CD4-positive, alpha-beta T cell treated with Interleukin-4 for 1 hour (primary cell): ENCODE measurements at places on chromosomes 16 and 17.

DNA sequence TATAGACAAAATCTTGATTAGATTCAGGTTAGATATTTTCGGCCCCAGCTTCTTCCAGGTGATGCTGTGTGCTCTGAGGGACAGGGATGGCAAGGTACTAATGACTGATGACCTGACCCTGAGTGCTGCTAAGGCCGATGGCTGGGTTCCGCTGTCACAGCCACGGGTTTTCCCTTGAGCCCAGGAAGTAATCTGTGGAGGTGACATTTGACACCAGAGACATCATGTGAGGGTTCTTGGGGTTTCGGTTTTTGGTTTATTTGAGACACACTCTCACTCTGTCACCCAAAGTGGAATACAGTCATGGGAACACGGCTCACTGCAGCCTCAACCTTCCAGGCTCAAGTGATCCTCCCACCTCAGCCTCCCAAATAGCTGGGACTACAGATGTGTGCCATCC, 9.8 kb downstream of the OTOP3 start:
- no peak for DNase-seq

- DNase-seq = no peak
Measured at GRCh38 chr17:32596628-32597027, 109.8 kb downstream of the CDK5R1 start.

DNA sequence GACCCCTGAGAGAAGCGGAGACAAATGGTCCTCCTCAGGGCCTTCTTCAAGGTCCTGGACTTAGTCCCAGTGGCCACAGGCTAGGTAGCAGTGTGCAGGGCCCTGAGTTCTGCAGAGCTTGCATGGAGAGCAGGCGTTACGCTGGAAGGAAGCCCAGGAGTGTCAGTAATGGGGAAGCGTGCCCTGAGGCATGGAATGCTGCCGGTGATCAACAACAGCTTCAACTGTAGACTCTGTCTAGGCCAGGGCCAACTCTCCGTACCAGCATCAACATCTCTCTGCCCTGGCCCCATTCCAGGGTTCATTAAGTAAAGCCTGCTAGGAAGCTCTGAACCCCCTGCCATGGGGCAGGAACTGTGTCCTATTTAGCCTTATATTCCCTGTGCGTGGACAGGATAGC, 568 bp upstream of the TNK1 start:
- no peak for DNase-seq

- no peak for DNase-seq
Measured at GRCh38 chr17:57838857-57839570, 10.8 kb downstream of the MRPS23 start.

DNA sequence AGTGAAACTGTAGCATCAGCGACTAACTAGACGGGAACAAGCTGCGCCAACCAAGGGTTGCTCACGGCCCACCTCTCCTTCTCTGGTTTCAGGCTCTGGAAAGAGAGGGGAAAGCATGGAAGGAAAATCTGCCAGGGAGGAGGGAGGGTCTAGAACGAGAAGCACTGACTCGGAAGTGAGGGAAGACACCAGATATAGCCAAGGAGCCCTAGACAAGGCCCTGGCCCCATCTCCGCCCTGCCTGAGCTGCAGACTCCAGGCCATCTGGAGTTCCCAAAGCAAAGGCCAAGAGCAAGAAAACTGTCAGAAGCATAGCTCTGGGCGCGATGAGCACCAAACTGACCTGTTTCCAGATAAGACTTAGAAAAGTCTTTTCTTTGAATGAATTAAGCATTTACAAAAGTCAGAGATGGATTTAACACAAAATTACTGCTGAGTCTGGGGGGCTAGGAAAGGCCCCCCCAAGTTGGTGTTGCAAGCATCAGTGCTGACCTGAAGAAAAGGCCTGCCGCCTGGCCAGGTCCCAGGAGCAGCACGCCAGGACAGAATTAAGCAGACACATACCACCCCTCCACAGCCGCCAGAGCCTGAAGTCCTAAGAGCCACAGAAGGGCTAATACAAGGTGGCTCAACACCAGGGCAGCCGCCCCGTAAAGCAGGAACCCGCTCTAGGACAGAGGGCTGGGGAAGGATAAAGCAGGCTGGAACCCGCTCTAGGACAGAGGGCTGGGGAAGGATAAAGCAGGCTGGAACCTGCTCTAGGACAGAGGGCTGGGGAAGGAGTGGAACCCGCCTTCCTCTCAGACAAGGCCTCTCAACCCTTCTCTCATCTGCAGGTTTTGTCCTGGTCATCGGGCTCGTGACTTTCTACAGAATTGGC, 20.7 kb downstream of the TMEM204 start:
- no peak for DNase-seq

GRCh38 chr17:5621026-5621425, 36.7 kb upstream of the NLRP1 start:
- no peak for DNase-seq

DNA sequence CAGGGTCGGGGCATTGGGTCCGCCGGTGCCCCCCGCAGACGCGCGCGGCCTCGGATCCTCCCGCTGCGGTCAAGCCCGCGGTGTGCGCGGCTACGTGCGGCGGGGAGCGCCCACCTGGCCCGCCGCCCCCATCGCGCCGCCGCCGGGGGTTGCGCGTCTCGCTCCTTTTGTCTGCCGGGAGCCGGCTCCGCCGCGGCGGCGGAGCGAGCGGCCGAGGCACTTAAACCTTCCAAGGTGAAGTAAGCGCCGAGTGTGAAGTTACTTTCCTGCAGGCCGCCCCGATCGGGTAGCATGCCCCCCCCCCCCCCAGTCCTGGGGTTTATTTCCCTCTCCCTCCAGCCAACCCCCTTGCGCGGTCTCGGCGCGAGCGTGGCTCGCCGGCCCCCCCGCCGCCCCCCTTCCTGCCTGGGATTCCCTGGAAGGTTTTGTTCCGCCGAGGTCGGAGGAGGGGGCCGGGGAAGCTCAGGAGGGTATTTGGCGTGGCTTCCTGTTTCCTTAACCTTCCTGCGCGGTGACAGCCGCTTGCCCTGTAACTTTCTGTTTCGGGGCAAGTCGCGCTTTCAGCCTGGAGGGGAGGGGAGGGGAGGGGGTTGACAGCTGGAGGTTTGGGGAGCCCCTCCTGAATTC, 56.6 kb upstream of the GSE1 start:
- DNase-seq = peak; percentile 77

- no peak for DNase-seq
Measured at GRCh38 chr17:13503526-13503925, 98.2 kb downstream of the HS3ST3A1 start.

DNA sequence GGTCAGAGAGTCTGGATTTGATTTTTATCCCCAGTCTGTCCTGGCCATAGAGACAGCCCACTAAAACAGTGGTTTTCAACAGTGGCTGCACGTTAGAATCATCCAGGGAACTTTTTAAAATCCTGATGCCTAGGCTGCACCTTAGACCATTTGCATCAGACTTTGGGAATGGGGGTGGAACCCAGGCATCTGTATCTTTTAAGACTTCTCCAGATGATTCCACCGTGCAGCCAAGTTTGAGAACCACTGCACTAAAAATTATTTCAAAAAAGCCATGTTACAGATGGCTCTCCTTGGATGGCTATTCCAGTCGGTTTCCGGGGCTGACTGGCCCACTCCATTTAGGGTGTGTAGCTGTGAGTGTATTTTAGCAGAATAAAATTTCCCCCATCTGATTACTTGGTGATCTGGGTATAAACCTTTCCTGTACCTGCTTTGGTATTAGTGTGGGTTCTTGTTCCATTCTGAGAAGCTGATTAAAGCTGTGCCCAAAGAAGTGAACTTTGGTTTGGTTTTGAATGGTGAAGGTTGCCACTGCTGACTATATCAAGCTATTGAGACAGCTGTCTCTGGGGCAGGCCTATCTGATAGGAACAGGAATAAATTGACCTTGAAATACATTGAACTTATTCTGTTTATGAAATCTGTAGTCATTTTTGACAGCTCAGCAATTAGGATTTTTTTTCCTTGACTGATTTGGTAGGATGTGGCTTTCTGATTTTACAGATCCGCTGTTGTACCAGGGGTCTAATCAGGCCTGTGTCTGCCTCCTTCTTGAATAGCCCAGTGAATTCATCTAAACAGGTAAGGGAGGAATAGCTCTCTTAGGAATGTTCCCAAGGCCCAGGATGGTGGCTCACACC, 1.3 kb downstream of the ATP5MC1 start:
- no peak for DNase-seq

DNA sequence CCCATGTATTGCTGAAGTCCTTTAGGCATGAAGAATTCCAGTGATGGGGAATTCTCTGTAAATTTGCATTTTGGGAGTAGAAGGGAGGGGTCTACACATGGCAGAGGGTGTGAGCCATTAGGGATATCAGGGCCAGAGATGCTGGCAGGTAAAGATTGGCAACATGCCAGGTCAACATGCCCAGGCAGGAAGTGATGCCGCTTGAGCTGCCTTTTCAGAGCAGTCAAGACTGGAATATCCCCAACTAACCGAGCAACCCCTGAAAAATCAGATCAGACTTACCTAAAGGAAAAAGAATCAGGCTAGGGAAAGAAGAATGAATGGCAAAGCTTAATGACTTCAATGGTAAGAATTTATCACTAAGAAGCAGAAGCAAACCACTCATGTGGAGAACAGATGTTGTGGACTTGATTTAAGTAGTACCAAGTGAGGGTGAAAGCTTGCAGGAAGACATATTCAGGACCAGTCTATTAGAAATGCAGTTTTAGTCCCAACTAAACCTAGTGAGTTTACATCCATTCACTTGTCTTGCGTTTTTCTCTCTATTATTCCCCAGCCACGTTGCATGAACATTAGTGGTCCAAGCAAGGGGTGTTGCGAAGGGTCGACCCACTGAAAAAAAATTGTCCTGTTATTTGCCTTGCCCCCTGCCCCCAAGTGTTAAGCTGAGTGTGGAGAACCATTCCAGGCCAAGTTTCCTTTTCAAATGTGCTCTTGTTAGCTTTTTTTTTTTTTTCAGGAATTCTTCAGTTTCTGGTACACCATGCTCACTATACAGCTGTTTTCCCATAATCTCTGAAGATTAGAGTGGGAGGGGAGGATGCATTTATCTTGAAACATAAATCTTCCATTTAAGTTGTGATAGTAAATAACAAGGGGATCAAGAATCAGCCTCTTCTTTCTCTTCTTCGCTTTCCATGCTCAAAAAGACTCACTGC, 105.2 kb downstream of the ABCA8 start:
- no peak for DNase-seq

DNA sequence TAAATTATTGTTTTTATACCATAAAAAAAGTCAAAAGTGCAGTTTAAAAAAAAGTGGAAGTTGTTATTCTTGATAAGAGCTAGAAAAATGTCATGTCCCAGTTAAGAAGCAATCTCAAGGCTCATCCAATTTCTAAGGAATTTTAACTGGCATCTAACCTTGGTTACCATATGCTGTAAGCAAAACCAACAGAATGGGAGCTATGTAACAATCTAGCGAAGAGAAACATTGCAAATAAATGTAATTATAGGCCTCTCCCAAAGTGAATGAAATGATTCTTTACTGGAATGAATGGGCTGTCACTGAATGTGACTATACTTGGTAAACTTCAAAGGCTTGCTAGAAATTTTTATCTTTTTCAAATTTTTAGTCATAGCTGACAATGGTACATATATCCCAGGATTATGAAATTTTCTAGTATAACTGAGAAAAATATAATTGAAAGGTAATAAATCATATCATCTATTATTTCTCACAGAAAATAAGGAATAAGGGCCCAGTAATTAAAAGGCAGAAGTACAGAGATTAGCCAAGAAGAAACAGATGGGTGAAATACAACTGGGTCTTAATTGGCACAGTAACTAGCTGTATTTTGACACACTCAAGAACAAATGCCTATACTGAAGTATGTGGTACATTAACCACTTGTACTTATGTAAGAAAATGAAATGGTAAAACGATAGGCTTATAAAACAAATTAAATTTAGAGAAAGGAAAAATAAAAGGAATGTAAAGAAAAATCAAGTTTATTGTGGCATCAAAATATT, 61.5 kb downstream of the NETO2 start:
- DNase-seq = no peak

DNA sequence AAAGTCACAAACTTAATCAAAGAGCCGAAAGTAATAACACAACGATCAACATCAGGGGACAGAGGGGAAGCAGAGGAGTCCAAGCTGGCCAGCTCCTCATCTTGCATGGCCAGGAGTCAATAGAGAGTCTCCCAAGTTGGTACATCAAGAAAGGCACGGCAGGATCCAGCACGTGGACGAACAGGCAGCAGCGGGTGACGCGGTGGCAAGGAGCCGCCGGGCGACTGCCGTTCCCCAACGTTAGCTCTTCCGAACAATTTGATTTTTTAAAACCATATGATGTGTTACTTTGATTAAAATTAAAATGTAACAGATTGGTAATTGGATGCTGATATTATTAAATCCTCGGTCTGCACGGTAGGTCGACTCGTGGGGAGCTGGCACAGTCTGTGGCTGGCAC, 81.8 kb upstream of the DOC2B start:
- no peak for DNase-seq

GRCh38 chr16:81166417-81167300, 70.5 kb upstream of the GCSH start:
- no peak for DNase-seq

DNA sequence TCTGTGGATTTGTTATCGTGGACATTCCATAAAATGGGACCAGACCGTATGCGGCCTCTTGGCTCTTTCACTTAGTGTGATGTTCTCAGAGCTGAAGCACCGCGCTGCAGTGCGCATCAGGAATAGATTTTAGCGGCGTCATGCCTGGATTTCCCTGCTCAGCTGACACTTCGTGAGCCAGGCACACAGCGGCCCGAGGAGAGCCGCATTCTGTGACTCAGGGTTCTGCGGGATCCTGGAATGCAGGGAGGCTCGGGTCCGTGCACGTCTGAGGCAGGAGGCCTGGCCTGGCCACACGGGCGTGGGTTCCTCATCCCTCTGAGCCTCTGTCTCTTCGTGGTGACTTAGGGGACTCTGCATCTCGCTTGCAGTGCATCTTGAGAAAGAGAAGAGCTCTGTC, 13.4 kb downstream of the CBFA2T3 start:
- no peak for DNase-seq

GRCh38 chr16:19938536-19938935, 53.9 kb upstream of the GPRC5B start:
- no peak for DNase-seq

DNA sequence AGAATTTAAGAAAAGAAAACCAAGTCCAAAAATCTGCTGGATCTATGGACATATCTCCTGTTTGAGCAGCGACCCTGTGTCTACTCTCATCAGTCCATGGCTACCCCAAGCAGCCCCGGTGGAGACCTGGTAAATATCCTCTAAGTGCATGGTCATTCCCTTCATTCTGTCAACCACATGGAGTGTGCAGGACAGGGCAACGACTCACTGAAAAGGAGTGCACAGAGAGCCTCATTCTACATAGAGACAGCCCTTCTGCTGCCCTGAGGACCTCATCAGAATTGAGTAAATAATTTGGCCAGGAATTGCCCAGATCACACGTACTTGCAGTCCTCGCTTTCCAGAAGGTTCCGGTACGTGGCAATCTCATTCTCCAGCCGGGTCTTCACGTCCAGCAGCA, 3.0 kb downstream of the KRT38 start:
- DNase-seq = no peak

GRCh38 chr16:88653596-88654362, 2.9 kb upstream of the CYBA start:
- peak; percentile 56 for DNase-seq
